ENCODE measurements at places on chromosomes 7 and 10.

DNA sequence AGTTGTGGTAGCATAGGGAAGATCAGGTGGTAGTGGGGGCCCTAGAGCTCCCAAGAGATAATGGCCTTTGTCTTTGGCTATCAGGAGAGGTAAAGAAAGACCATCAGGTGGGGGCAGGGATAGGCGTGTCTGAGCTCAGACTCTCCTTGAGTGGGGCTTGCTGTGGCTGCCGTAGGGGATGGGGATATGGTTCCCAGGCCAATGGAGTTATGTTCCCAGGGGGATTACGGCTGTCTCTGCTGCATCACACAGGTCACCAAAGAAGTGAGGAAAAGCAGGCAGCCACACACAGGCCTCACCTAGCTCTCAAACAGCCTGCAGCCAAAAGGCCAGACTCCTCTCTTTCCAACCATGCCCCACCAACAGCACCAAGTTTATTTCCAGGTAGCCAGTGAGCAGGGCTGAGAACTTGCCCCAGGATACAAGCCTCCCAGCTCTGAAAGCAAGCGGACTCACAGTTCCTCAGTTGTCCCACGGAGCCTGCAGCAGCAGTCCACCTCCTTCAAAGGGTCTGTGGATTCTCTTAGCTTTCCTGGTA lies 37.6 kb upstream of the C1QL3 start:
- no peak for DNase-seq

DNA sequence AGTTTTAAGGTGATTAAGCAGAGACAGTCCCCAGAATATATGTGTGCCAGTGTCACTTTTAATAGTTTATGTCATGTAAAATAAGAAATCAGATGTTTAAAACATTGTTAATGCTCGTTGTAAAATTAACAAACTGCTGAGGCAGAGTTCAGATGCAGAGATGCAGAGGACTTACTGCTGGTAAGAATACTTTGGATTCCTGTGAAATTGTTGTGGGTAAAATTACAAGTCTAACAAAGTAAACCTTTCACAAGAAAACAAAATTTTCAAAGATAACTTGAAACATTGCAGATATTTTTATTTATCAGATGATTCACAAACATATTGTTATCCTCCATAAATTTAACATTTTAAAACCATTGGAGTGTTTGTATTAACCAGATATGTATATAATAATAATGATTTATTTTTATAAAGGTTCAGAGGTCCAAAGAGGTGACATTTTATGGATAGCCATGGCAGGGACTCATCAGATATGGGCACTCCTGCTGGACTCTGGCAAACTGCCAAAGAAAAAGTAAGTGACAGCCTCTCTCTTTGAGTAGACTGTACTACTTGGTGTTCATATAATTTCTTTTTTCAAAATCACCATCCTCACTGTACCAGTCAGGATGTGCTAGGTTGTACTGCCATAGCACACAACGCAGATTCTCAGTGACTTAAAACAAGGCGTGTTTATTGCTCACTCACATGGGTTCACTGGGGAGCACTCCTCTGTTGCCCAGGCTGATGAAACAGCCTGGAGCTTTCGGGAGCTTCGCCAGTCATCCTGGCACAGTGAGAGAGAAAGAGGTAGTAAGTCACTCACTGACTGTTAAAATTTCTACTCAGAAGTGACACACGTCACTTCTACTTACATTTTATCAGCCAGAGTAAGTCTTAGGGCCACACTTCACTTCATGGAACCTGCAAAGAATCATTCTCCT lies 43.5 kb downstream of the NHLRC2 start:
- no peak for DNase-seq

DNA sequence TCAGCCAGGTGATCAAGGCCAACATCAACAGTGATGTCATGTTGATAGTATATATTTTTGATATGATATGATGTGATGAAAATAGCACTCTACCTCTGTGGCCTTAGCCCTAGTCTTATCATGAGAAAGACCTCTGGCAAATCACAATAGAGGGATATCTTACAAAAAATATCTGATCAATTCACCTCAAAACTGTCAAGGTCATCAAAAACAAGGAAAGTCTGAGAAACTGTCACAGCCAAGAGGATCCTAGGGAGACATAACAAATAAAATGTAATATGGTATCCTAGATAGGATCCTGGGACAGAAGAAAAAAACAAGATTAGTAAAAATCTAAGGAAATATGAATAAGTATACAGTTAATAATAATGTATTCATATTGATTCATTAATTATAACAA lies 92.6 kb downstream of the NRCAM start:
- DNase-seq, result no peak

- DNase-seq, result no peak
Observed at GRCh38 chr10:89248-89647, 40.2 kb upstream of the TUBB8 start.

DNA sequence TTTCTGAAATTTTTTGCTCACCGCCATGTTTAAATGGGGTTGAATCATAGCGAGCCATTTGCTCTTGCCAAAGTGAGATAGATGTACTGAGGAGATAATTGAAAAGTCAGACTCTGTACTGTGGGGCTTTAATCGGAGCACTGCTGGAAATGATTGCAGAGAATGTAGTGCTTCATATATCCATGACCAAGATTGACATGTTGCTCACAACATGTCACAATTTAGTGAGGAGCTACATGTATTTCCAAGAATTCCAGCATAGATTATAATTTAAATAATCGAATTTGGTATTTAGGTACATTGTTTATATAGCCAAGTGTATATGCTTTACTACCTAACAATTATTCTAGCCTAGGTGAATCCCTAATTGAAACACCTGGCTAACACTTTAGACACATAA lies 66.5 kb downstream of the PODXL start:
- no peak for DNase-seq

- DNase-seq, result no peak
Observed at GRCh38 chr10:18498998-18499397, 152.4 kb downstream of the NSUN6 start.

GRCh38 chr7:115838829-115839228 lies 191.7 kb downstream of the TFEC start:
- DNase-seq, result no peak

DNA sequence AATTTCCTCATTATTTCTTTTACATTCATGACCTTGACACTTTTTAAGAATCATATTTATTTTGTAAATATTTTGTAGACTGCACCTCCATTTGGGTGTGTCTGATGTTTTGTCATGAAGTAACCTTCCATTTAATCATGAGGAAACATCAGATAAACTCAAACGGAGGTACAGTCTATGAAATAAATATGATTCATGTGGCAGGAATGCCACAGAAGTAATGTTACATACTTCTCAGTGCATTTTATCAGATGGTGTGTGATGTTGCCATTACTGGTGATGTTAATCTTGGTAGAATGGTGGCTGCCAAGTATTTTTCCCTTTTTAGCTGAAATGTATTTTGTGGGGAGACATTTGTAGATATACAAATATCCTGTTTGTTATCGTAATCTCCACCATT lies 64.9 kb downstream of the ZNF37A start:
- no peak for DNase-seq

DNA sequence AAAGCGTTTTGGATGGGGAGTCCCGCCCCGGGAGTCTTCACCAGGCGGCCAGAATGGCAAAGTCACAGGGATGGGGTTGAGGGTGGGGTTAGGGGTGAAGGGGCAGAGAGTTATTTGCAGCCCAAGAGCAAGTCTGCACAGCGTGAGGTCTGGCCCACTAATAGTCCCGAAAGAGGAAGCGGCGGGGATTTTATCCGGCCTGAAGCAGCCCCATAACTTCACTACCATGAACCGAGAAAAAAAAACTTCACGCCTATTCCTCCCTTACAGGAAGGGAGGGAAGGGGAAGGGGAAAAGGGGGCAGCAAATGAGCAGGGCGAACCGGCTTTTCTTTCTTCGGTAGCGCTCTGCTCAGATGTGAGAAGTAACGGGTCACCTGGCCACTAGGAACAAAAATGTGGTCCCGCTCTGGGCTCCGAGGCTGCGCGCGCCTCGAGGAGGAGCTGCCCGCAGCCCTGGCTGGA lies 712 bp downstream of the ITPRIP start:
- DNase-seq, result no peak

- no peak for DNase-seq
Observed at GRCh38 chr7:92155108-92155739, 20.9 kb upstream of the CYP51A1 start.

- DNase-seq, result no peak
Observed at GRCh38 chr10:7320072-7320471, 90.8 kb downstream of the SFMBT2 start.

GRCh38 chr10:28470873-28471651 lies 61.9 kb upstream of the WAC start:
- DNase-seq, result no peak

DNA sequence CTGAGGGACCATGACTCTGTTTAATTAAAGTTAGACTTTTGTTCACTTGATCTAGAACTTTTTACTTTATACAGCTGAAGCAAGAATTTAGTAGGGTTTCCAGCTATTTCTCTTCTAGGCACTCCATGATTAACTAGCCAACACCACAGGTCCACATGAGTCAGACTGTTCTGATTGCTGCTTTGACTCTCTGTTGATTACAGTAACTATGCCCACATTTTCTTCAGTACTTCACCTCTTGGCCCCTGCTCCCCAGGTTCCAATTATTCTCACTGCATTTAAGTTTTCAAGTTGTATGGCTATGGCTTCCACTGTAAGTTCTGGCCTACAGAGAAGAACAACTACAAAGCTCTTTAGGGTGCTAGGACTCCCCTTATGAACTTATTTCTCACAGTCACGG lies 737.2 kb upstream of the IGFBP3 start:
- DNase-seq, result no peak

DNA sequence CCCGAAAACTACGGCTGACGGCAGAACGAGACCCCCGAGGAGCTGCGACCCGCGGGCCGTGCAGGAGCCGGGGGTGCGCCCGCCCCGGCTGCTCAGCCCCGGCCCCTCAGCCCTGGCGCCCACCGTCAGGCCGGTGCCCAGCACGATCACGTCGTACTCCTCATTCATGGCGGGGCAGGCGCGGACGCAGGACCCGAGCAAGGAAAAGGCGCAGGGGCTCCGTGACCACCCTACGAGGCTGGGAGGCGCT lies 218 bp downstream of the GDI2 start:
- no peak for DNase-seq

DNA sequence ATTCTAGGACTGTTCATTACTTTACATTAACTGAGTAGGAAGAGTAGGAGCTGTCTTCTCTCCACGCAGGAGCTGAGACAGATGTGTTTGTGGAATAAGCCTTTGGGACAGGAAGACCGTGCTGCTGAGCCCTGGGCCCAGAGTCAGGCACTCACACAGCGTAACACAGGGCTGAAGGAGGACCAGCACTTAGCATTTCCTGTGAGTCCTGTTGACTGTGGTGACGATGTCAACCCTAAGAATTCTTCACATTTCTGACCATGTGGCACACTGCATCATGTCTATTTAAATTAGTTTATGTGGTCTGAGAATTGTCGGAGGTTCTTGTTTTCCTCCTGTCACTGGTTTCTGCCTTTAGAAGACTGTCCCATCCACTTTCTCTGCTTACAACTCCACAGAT lies 117.2 kb downstream of the PIP4K2A start:
- DNase-seq, result no peak

Data from activated CD8-positive, alpha-beta memory T cell treated with anti-CD3 and anti-CD28 coated beads, Interleukin-2, amount 50 U/mL, for 48 hours (primary cell).